NCI-H1092 (cell line): ENCODE measurements at places on chromosomes 11 and 22.

- DNase-seq = no peak
Observed at GRCh38 chr11:73384872-73385689, 8.9 kb downstream of the RELT start.

DNA sequence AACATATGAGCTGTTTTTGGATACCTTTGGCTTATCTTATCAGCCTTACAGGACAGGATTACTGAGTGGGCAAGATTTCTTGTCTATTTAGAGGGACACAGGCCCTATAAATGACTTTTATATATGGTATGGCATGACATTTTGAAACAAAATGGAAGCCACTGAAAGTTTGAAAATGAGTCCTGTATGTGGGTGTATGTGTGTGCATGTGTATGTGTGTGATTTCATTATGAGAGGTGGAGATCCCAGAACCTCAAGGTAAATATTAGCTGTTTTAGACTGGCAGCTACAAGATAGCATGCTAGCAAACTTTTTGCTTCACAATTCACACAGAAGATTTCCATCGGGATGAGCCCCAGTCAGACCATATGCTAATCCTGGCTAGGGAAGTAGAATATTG is 970.5 kb upstream of the CCDC90B start:
- no peak for DNase-seq

- no peak for DNase-seq
Observed at GRCh38 chr22:20825624-20826023, 33.0 kb downstream of the PI4KA start.

- DNase-seq = no peak
Observed at GRCh38 chr22:40019100-40019499, 24.3 kb downstream of the FAM83F start.

GRCh38 chr11:47259232-47259977 is 1.6 kb downstream of the NR1H3 start:
- DNase-seq = no peak

DNA sequence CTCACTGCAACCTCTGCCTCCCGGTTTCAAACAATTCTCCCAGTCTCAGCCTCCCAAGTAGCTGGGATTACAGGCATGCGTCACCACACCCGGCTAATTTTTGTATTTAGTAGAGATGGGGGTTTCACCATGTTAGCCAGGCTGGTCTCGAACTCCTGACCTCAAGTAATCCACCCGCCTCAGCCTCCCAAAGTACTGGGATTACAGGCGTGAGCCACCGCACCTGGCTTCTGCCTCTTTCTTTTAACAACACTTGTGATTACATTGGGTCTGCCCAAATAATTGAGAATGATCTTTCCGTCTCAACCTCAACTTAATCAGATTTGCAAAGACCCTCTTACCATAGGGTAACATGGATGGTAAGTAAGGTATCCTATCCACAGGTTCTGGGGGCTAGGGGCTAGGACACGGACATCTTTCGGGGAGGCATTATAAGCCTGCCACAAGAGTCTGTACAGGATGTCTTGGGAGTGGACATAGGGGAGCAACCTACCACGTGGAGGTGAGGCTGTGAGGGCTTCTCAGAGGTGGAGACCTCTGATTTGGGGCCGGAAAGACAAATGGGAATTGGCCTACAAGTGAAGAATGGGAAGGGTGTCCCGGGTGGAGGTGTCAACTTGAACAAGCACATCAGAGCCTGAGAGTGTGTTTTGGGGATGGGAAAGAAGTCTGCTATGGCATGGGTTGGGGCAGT is 2.7 kb upstream of the CBX6 start:
- no peak for DNase-seq

DNA sequence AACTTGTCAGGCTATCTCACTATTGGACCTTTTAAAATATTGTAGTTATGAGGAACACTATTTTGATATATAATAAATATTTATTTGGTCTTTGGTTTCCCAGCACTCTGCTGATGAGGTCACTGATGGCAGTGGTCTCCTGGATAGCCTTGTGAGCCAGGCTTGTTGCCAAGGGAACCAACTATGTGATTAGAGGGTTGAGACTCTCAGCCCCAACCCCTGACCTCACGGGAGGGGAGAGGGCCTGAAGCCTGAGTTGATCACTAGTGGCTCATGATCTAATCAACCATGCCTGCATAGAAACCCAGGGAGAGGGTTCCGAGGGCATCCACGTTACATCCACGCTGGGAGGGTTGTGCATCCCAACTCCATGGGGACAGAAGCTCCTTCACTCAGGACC is 10.8 kb downstream of the PANX1 start:
- DNase-seq = no peak

DNA sequence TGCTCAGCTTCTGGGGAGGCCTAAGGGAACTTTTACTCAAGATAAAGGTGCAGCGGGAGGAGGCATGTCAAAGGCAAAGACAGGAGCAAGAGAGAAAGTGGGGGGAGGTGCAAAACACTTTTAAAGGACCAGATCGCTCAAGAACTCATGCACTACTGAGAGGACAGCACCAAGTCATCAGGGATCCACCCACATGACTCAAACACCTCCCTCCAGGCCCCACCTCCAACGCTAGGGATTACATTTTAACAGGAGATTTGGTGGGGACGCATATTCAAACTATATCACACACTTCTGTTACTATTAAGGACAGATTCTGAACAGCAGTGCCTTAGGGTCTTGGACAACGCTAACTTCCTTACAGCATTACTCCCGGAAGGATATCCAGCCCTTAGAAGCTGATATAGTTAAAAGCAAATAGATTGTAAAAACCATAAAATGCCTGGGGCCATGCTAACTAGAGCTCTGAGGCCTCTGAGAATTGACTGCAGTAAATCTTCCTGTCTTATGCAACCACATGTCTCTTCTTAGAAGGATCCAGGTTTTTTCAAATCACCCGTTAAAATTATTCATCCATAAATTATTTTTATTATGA is 16.7 kb upstream of the ZC3H12C start:
- DNase-seq = no peak

DNA sequence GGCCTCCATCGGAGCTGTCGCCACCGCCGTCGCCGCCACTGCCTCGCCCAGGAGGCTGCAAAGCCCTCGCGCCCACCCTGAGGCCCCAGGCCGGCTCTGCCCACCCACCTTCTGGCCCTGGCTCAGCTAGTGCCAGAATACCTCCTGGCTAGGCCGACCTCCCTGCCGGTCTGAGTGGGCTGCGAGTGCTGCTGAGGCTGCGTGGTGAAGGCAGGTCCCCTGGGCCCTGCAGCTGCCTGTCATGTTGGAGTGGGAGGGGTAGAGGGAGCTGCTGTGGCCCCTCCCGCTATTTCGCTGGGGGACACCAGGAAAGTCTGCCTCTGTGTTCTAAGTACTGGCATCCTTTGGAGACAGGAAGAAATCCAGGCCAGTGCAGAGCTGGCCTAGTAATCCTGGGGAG is 34.2 kb downstream of the LRRC10B start:
- DNase-seq = no peak

- DNase-seq = no peak
Observed at GRCh38 chr11:117921456-117921855, 7.7 kb downstream of the TMPRSS13 start.

DNA sequence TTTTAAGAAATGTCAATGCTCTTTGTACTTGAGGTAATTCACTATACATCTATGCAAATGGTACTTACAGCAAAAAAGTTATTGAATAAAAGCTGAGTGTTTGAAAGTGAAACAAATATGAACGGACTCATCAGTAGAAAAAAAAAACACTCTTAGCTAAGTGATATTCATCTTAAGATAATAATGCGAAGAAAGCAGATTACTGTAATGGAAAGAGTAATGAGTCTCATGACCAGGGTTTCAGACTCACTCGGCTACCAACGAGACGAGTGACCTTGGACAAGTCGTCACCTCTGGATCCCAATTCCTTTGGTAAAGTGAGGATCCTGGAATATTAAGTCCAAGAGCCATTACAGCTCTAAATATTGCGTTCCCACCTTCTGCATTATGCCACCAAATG is 57.0 kb downstream of the PACSIN2 start:
- no peak for DNase-seq

DNA sequence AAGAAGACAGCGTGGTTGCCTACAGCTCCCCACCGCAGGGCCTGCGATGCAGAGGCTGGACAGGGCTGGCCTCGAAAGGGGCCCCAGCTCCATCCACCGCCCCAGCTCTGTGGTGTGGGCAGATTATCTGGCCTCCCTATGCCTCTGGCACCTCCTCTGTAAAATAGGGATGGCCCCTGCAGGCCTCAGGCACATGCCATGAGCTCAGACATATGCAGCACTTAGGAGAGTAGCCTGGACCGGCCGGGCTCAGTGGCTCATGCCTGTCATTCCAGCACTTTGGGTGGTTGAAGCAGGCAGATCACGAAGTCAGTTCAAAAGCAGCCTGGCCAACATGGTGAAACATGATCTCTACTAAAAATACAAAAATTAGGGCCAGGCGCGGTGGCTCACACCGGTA is 7.4 kb downstream of the APOBEC3D start:
- no peak for DNase-seq

- DNase-seq = peak; percentile 30
Observed at GRCh38 chr11:34745195-34745594, 124.3 kb downstream of the EHF start.

- no peak for DNase-seq
Observed at GRCh38 chr22:28435140-28435768, 244.4 kb downstream of the TTC28 start.

DNA sequence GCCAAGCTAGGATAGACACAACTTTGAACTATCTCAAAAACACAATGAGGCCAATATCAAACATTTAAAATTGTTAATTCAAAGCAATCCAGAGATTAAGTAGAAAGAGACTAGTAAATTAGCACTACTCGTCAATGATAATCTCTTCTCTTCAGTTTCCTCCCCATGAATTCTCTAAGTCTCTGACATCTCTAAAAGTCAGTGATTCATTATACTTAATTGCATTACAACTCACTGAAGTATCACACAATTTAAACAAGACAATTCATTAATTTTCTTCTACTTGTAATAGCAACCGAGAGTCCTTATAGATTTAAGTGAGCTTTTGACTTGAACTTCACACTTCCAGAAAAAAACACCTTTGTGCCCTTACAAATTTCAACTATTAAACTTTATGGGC is 4.3 kb downstream of the DDX6 start:
- DNase-seq = no peak

DNA sequence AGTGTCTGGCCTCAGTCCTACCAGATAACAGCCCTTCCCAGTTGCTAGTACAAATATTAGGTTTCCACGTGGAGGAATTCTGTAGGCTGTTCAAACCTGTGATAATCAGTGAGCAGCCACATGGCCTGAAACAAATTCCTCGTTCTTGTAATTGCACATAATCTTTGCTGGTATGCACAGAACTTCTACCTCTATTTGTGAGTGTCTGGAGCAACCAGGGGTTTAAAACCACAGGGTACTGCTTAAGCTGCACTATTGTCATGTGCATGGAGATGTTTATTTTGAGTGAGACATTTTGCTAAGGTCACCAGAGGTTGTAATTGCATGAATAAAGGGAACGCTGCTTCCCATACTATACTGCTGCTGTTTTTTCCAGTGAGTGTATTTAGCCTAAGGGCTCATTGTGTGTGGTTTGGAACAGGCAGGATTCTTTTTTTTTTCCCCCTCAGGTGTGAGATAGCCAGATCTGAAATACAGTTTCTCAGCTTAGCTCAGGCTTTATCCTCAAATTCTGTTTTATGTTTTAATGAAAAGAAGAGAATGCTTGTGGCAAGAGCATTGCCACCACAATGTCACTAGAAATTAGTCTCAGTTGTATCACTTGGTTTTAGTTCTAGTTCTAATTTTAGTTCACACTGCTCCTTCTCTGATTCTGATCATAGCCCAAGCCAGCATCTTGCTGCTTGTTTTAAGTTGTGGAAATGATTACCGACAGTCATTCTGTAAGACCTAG is 60.5 kb downstream of the CYB5R2 start:
- no peak for DNase-seq

DNA sequence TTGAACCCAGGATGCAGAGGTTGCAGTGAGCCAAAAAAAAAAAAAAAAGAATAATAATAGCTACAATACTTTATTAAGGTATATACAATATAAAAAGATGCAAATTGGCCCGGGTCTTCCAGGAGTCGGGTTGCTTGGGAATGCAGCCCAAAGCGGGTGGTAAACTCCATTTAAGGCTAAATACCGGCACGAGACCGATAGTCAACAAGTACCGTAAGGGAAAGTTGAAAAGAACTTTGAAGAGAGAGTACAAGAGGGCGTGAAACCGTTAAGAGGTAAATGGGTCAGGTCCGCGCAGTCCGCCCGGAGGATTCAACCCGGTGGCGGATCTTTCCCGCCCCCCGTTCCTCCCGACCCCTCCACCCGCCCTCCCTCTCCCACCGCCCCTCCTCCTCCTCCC is 143.3 kb downstream of the DLG2 start:
- DNase-seq = no peak

- DNase-seq = peak; percentile 51
Observed at GRCh38 chr22:29394931-29395581, 6.7 kb upstream of the AP1B1 start.

DNA sequence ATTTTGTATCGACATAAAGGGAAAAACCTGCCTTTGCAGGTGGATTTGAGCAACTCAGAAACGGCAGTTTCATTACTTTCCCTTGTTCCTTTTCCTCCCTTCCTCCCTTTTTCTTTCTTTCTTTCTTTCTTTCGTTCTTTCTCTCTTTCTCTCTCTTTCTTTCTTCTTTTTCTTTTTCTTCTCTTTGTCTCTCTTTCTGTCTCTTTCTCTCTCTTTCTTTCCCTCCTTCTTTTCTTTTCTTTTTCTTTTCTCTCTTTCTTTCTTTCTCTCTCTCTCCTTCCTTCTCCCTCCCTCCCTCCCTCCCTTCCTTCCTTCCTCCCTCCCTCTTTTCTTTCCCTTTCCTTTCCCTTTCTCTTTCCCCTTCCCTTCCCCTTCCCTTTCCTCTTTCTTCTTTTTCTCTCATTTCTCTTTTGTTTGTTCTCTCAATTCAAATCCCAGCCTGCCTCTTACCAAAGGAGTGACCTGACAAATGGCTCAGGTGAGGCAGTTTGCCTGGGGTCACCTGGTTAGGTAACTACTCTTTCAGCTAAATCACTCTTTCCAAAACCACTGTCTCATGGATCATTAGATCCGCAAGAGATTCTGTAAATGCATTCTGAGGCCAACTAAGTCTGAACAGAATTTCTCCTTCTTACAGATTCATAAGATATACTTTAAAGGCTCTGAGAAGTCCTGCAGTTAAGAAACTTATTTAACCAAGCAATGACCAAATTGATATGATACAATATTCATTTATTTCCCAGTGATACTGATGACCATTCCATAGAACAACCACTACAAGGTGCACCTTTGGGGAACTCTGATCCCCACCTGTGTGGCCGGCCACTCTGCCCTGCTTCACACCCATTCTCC is 75.3 kb downstream of the MYO18B start:
- no peak for DNase-seq
